ENCODE measurements at places on chromosomes 6 and 20.

DNA sequence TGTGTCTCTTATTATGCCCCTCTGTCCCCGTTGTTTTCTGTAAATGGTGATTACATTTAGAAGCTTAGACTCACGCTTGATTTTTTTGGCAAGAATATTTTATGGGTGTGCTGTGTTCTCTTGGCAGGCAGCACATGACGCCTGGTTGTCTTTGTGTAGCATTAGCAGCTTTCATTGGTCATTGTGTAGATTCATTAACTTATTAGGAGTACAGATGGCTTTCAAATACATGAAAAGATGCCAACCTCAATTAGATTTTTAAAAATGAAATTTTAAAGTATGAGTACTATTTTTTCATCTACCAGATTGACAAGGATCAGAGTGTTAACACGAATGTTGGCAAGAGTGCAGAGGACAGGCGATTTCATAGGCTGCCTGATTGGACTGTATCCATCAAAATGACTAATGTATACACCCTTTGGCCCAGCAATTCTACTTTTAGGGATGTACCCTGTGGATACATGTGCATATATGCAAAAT is 15.2 kb downstream of the COX4I2 start:
- DNase-seq: no peak

GRCh38 chr6:129153257-129153656 is 270.3 kb downstream of the LAMA2 start:
- DNase-seq: no peak

- no peak for DNase-seq
These were observed 224.7 kb downstream of the PLCB1 start for GRCh38 chr20:8356806-8357205.

DNA sequence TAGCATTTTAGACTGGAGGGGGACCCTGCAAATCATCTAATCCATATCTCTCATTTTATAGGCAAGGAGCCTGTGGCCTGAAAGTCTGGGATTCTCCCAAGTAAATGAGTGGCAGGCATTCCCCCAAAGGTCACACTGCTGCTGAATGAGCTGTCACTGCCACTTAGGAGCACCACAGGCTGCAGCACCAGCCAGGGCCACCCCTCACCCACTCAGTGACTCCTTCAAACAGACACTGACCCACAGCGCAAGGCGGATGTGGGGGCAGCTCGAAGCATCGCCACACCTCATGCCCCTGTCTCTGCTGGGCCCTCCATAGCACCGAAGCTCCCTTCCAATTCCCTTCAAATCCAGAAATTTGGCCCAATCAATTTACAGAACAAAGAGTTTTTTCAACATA is 119.9 kb upstream of the ARID1B start:
- no peak for DNase-seq

GRCh38 chr6:164398647-164399046 is 910.8 kb downstream of the C6orf118 start:
- DNase-seq: no peak

GRCh38 chr20:40572251-40572650 is 116.8 kb downstream of the MAFB start:
- no peak for DNase-seq

DNA sequence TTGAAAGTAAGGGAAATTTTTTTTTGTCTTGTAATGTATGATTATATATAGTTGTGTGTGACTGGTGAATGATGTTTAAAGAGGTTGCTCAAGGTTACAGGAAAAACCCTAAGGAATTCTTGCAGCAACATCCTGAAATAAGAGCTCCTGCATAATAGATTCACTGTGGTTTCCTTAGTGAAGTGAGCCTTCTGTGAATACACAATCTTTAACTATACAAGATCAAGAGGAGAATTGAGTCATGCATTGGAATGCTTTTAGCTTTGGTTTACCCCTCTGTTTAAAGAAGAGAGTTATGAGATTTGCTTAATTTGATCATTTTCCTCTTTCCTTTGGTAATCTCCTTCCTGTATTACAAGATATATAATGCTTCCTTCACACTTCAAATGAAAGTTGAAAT is 141.6 kb upstream of the EYA4 start:
- peak; percentile 5 for DNase-seq

- no peak for DNase-seq
These were observed 109.1 kb upstream of the GGTLC1 start for GRCh38 chr20:24097506-24098245.
